Esophagus squamous epithelium (tissue), 5 donors: ENCODE measurements at places on chromosomes 2 and 18.
A peak's percentile ranks its signal among the peaks of the same experiment; 100 is the strongest.

DNA sequence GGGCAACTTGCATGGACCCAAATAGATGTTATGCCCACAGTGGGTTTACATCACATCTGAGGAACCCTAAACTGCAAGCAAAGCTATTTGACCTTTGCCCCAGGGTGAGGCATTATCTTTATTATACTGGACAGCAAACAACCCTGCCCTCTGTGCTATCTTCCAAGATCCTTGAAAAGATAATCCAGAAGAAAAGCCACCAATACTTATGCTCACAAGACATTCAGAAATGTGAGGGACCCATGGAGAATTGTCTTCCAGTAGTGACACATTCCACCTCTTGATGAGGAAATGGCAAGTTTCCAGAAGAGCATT is 53.0 kb upstream of the NDUFV2 start:
- no peak overlapping the region for H3K4me3 ChIP-seq
- no peaks in the 10 kb centered on the region for H3K4me1 ChIP-seq
- no peak overlapping the region for H3K27ac ChIP-seq
- no peaks in the 10 kb centered on the region for H3K36me3 ChIP-seq

- no peaks in the 10 kb centered on the region for H3K27me3 ChIP-seq
- no peaks in the 10 kb centered on the region for H3K36me3 ChIP-seq
- no peak overlapping the region for H3K27ac ChIP-seq
- no peak for DNase-seq
- no peaks in the 10 kb centered on the region for H3K4me1 ChIP-seq
These were observed 134.8 kb downstream of the MREG start for GRCh38 chr2:215878476-215879063.

GRCh38 chr2:144580521-144581161 is 60.7 kb upstream of the ZEB2 start:
- no peak overlapping the region for H3K4me3 ChIP-seq
- H3K4me1 ChIP-seq, result no peaks in the 10 kb centered on the region
- H3K36me3 ChIP-seq, result no peaks in the 10 kb centered on the region

- H3K4me1 ChIP-seq, result no peaks in the 10 kb centered on the region
- H3K27me3 ChIP-seq, result peaks cover 3% of the 10 kb centered on the region
- H3K36me3 ChIP-seq, result no peaks in the 10 kb centered on the region
- no peak overlapping the region for H3K4me3 ChIP-seq
- H3K27ac ChIP-seq, result no peak overlapping the region
- DNase-seq, result no peak
These were observed 117.2 kb upstream of the HS6ST1 start for GRCh38 chr2:128435576-128436478.

DNA sequence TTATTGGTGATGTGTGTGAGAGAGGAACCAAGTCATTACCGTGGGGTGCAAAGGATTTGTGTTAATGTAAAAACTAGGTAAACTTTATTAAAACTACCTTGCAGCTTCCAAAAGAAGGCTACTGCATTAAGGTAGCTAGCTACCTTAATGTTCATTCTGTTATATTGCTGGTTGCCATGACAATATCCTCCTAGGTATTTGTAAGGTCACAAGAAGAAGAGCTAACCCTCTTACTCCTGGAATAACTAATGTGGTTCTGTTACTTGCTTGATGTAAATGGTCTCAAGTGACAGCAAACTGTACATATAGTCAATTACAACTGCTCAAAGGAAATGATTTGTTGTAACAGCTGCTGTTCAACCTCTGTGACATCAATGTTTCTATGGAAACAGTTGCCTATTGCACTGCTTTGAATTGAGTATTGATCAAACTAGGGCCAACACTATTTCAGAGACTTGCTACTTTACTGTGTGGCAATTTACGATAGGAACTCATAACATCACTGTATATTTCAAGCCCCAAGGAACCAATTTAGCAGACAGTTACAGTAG is 319.8 kb upstream of the HNRNPA3 start:
- no peak overlapping the region for H3K27ac ChIP-seq
- H3K4me1 ChIP-seq, result no peaks in the 10 kb centered on the region
- H3K36me3 ChIP-seq, result no peaks in the 10 kb centered on the region
- no peaks in the 10 kb centered on the region for H3K27me3 ChIP-seq

DNA sequence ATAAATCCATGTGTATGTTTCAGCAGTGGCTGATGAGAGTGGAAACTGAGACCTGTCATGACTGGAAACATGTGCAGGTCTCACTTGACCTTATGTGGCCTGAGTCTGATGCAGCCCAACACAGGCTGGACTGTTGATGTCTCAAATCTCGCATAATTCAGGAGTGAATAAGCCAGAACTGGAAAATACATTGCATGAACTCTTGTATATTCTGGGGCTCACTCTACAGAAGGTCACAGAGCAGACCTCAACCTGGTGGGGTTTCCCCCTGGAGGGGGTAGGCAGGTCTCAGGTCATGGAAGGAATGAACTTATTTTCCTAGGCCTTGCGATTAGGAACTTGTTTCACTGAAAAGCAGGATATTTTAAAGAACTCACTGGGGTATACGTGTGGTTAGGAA is 146.3 kb upstream of the THUMPD2 start:
- no peak for DNase-seq
- no peaks in the 10 kb centered on the region for H3K36me3 ChIP-seq
- no peaks in the 10 kb centered on the region for H3K27me3 ChIP-seq
- H3K4me1 ChIP-seq, result no peaks in the 10 kb centered on the region
- H3K4me3 ChIP-seq, result no peak overlapping the region

DNA sequence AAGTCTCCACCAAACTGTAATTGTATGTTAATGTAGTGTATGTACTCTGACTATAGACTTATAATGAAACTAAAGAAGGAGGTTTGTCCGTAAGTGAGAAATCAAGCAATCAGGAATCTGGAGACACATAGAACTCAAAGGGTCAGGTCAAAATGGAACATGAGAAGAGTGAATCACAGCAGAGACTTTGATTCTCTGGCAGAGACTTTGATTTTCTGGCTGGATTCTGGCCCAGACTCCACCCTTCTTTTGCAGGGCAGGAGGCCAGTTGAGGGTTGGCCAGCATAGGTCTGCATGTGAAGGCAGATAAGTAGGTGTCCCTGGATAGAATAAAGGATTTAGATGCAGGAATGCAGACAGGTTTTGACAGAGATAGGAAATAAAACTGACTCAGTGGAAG is 11.0 kb upstream of the NCKAP5 start:
- DNase-seq, result no peak
- peaks cover 74% of the 10 kb centered on the region for H3K4me1 ChIP-seq
- H3K36me3 ChIP-seq, result no peaks in the 10 kb centered on the region
- peak overlapping the region; percentile 53 for H3K27ac ChIP-seq

DNA sequence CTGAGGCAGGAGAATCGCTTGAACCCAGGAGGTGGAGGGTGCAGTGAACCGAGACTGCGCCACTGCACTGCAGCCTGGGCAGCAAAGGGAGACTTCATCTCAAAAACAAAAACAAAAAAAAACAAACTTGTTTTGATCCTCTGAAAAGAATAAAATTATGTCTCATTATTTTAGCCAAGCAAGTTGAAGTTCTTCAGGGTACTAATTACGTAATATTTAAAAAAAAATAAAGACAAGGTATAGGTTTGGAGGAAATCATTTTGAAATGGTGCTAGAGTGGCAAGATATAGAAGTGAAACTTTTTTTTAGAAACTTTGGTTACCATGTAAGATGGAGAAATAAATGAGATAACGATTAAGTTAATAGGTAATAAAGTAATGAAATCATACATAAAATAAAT is 54.4 kb upstream of the TMEM247 start:
- H3K4me3 ChIP-seq, result no peak overlapping the region
- DNase-seq, result no peak
- H3K4me1 ChIP-seq, result no peaks in the 10 kb centered on the region
- no peaks in the 10 kb centered on the region for H3K36me3 ChIP-seq
- no peaks in the 10 kb centered on the region for H3K27me3 ChIP-seq
- no peak overlapping the region for H3K27ac ChIP-seq
